ENCODE measurements at places on chromosomes 7 and 10.

DNA sequence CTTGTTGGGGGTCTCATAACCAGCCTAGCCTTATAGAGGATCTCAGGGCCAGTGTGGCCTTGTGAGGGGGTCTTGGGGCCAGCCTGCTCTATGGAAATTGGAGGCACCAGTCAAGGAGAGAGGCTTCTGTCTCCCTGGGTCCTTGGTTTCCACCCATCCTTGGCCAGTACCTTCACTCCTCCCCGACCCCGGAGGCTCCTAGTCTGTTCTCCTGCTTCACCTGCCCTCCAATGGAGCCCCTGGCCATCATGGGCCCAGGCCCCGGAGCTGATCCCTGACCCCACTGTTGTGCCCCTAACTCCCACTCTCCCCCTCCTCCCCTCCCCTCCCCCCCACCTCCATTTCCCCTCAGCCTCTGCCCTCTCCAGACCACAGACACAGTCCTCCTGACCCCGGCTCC, 29.7 kb downstream of the RASGEF1A start:
- DNase-seq = no peak

- DNase-seq = no peak
Observed at GRCh38 chr10:118148247-118148646, 101.5 kb upstream of the RAB11FIP2 start.

DNA sequence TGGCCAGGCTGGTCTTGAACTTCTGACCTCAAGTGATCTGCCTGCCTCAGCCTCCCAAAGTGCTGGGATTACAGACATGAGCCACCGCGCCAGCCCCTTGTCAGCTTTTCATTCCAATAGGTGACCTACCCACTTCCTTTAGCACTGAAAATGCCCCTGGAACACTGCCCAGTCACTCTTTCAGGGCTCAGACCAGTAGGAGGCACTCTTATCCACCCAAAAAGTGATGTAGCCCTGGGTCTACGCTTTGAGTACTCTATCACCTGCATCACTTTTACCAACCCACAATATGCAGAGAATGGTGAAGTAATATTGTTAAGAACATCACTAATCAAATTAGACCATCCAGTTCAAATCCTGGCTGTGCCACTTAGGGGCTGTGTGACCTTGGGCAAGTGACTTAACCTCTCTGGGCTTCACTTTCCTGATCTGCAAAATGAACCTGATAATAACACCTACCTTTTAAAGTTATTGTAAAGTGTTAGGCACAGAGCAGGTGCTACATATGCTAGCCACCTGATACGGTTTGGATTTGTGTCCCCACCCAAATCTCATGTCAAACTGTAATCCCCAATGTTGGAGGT, 5.2 kb downstream of the CALN1 start:
- DNase-seq = no peak

DNA sequence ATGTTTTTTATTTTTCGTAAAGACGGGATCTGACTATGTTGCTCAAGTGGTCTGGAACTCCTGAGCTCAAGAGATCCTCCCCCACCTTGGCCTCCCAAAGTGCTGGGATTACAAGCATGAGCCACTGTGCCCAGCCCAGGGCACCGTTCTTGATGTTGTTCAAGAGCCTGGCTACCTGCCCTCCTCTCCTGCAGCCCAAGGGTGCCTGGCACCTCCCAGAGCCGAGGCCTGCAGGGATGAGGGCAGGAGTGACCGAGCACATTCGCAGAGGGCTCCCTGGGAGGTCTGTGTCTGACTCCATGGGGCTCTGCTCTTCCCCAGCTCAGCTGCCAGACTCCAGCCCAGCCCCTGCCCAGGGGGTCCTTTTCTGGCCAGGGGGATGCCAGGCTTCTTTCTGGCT, 15.4 kb downstream of the SH2B2 start:
- no peak for DNase-seq

- DNase-seq = no peak
Observed at GRCh38 chr7:121272676-121273075, 56.1 kb upstream of the WNT16 start.

Measured in activated T-helper 2 cell treated with anti-CD3 and anti-CD28 coated beads, Interferon-gamma antibody, Interleukin-2, Interleukin-4, amounts not matched to agents 10 μg/mL and 5 μg/mL and 100 μg/mL, durations not matched to agents 14 hours and 24 hours and 36 hours (primary cell).